ENCODE measurements at places on chromosomes 1 and 21. TPM values are rescaled to one million over a fixed set of nuclear protein-coding genes. Genes with fewer than 3 reads are reported as not detected.

GRCh38 chr1:212529211-212529741, 79.3 kb upstream of the ATF3 start:
- no peak for DNase-seq

DNA sequence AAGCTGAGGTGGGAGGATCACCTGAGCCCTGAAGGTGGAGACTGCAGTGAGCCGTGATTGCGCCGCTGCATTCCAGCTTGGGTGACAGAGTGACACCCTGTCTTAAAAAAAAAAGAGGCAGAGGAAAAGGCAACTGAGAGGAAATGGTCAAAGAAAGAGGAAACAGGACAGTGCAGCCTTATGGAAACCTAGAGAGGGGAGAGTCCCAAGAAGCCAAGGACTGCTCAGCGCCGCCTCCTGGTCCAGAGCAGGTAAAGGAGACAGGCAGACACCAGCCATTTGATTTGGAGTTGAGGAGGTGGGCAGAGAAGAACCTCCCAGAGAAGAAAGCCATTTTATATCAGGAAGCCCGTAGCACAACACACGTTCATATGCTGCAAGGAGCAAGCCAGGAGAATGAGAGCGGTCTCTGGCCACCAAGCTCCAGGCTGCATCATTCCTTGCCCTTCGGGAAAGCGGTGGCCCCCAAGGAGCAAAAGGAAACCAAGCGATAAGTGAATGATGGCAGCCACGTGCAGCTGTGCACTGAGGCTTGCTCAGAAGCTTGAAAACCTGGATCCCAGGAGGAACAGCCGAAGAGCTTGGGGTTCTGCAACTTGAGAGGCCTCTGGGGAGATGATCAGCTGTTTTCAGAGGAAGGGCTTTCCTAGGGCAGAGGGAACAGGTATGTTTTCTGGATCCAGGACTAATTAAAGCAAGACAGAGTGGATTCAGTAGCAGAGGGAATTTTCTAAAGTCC, 33.7 kb downstream of the LRRC42 start:
- no peak for DNase-seq

The ATP6V1G3 gene
- 0.25 TPM for total RNA-seq

DNA sequence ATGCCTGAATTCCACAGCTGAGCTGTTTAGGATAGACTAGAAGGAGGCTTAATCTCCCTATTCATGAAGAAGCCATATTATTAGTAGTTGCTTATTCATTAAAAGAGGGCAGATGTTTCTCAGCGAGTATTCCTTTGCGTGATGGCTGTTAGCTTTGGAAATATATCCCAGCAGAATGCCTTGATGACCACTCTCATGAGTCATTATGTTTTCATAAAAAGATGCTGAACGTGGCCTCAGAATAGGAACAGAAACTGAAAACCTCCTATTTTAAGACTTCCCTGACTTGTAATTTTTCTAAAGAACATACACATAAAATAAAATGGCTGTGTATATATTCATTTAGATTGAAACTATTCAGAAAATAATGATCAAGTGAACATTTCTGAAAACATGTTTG, 9.6 kb upstream of the PLA2G4A start:
- DNase-seq, result peak; percentile 35

DNA sequence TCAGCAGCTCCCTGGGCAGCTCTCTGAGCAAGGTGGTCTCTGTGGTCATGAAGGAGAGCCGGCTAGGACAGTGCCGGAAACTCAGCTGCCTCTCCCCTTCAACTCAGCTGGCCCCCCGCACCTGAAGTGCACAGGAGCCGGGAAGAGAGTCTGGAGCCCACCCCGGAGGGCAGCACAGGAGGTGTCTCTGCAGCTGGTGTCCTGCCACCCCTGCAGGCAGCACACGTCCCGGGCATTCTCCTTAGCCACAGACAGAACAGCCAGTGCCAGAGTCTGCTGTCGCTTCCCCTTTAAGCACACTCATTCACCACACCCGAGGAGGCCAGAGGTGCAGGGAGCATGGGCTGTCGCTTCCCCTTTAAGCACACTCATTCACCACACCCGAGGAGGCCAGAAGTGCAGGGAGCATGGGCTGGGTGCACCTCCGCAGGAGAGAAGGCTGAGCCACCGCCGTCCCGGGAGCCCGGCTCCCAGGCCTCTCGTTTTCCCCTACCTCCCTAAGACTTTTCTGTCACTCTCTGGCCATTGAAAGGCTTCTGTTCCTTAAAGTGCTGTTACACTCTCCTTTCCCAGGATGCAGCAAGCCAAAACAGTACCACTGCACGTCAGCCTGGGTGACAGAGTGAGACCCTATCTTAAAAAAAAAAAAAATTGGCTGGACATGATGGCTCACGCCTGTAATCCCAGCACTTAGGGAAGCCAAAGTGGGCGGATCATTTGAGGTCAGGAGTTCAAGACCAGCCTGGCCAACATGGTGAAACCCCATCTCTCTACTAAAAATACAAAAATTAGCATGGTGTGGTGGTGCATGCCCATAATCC, 16.9 kb upstream of the SAMD11 start:
- no peak for DNase-seq

The MANEAL gene
- total RNA-seq, result 1.6 TPM

The BTBD19 gene
- total RNA-seq, result 3.3 TPM

DNA sequence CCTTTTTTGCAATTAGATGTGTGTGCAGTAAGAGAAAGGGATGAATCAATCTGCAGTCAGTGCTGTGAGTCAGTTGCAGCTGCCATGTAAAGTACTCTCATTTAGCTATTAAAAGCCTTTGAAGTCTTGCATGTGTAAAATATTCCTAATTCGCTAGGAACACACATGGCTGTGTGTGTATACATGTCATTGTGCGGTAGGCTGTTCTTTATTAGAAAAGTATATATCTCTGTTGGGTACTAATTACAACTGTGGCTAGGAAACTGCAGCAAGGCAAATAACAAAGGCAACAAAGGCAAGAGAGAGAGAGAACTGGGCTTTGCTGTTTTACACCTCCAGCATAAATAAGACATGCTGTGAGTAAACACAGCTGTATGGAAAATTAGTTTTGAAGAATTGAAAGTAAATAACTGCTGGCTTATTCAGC, 41.7 kb downstream of the EPB41 start:
- no peak for DNase-seq
